Heart left ventricle (tissue), 16 donors: ENCODE measurements at places on chromosomes 3 and 15.

GRCh38 chr3:67685499-67685898, 31.1 kb upstream of the SUCLG2 start:
- no peak for DNase-seq

DNA sequence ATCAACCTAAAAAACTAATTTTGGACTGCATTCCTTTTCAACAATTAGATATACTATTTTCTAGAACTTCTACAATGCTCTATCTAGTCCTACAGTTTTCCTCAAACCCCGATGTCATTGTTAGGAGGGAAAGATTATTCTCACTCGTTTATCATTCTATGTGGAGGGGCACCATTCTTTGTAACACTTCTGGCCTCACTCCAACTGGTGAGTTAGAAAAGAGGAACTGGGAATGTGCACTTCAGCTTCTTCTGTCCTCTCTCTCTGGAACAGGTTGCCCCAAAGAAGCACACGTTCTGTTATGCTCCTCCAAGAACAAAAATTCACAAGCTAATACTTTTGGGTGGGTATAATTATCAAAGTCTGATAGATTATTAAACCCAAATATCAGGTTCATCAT, 137.9 kb downstream of the UACA start:
- DNase-seq: no peak

- DNase-seq: no peak
These were observed 5.1 kb downstream of the MFGE8 start for GRCh38 chr15:88908123-88908522.

DNA sequence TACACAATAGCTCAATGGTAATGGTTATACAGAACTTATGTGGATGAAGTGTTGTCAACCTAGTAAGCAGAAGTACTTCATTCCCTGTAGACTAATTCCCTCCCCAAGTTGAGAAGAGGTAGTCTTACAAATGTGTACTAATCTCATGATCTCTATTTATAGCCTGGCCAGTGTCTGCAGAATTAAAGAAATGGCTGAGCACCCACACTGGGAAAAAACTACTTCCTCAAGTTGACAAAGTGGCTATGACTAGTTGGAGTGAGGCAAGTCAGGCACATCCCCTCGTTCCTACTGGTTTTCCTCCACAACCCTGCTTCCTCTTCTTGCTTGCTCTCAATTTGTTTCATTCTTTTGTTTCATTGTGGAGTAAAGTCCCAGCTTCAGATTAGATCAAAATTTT, 566.7 kb upstream of the ZNF717 start:
- no peak for DNase-seq

GRCh38 chr15:94185547-94186236, 45.7 kb upstream of the MCTP2 start:
- DNase-seq: no peak

GRCh38 chr3:39279745-39280517, at the start of gene CX3CR1:
Gene CX3CR1 (minus strand): TSS chr3:39280036. CDS start chr3:39266509, 13,527 bp downstream.
- no peak for DNase-seq

- no peak for DNase-seq
These were observed 87.5 kb downstream of the LRRFIP2 start for GRCh38 chr3:37086918-37087317.

DNA sequence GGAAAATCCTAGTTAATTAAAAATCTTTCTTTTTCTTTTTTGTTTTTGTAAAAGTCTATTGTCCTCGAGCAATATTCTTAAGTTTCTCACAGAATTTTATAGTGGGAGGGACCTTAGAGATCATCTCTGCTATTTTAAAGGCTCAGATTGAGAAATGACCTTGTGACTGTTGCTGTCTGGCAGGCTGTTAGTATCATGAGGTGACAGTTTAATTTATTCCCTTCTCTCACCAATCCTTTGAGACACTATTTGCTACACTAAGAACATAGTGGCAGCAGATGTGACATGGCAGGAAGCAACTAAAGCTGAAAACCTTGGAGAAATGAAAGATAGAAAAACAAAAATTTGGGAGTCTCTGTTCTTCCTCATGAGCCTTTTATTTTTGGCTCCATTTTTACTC, 24.9 kb downstream of the APPL1 start:
- DNase-seq: no peak

DNA sequence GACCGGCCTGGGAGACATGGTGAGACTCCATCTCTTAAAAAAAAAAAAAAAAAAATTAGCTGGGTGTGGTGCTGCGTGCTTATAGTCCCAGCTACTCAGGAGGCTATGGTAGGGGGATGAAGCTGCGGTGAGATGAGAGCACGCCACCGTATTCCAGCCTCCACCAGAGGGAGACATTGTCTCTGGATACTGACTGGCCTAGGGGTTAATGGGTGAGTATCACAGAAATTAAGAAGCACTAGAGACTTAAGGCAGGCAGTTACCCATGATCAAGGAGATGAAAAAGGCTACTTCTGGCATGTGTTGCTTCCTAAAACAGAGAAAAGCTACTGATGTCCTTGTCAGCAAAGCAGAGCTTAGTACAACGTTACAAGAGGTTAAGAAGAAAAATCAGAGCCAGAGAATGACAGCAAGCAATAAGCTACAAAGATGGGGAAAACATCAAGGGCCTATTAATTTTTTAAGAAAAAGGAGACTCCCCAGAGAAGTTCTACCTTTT, 8.6 kb downstream of the TFRC start:
- peak; percentile 47 for DNase-seq

DNA sequence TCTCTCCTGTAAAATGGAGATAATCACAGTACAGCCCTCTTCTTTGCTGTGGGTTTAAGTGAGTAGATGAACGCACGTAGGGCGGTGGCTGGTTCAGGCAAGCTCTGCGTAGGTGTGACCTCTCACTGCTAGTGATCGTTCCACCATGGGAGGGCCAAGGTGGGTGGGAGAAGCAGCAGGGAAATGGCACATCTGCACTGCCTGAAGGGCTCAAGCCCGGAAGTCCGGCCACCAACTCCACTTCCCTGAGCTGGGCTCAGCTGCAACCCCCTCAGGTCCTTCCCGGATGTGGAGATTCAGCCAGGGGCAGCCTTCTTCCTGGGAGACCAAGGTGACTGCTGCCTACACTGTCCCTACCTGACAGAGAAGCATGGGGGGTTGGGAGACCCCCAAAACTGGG, 102.9 kb downstream of the ADCY5 start:
- DNase-seq: no peak

DNA sequence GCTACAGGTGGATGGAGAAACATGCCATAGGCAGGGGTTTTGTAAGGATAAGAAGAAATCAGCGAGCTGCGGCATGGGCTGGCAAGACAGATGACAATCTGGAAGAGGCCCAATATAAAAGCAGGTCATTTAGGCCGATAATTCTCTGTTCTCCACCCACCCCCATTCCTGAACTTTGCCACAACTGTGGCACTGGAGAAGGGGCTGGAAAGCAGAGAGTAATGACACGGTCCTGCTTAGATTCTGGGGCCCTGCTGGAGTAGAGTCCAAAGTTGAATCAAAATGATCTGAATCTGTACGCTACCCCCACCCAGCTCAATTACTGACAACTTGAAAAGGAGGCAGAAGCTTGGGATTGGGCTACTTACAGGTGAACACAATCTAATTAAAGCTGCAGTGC, 18.4 kb upstream of the BUB1B start:
- no peak for DNase-seq
